Subcutaneous preadipocyte (primary cell): ENCODE measurements at places on chromosomes 13 and 19. TPM values are rescaled to one million over a fixed set of nuclear protein-coding genes. Genes with fewer than 3 reads are reported as not detected.

The ZSCAN18 gene
- 10.2 and 25.7 TPM in 2 replicates for total RNA-seq

The LYPD5 gene
- total RNA-seq, result 0.73 TPM in 1 of 2 replicates, not detected in the other

The SELENOV gene
- total RNA-seq, result not detected in 2 replicates

The KCNN1 gene
- not detected in 2 replicates for total RNA-seq

The FCER2 gene
- total RNA-seq, result not detected in 2 replicates

The VSTM2B gene
- total RNA-seq, result not detected in 2 replicates

The MEGF8 gene
- 18.4 and 21.5 TPM in 2 replicates for total RNA-seq

The DIAPH3 gene
- total RNA-seq, result 12.1 and 22.7 TPM in 2 replicates

The TMEM38A gene
- total RNA-seq, result 0.73 and 0.78 TPM in 2 replicates

The MADCAM1 gene
- under 0.01 and 0.37 TPM in 2 replicates for total RNA-seq

The CAMSAP3 gene
- not detected in 2 replicates for total RNA-seq

The PSG3 gene
- not detected in 2 replicates for total RNA-seq

The TYROBP gene
- not detected in 2 replicates for total RNA-seq

The ZNF529 gene
- 7.3 and 8.0 TPM in 2 replicates for total RNA-seq

The ZNF345 gene
- 1.8 and 2.2 TPM in 2 replicates for total RNA-seq

The IGFL1 gene
- not detected in 2 replicates for total RNA-seq

The ZNF560 gene
- 0.20 TPM in 1 of 2 replicates, not detected in the other for total RNA-seq

The SBSN gene
- total RNA-seq, result 4.3 and 13.6 TPM in 2 replicates

The ERICH6B gene
- not detected in 2 replicates for total RNA-seq

The ATP4A gene
- total RNA-seq, result not detected in 2 replicates
